Activated T-cell treated with anti-CD3 and anti-CD28 coated beads, Interleukin-2, amount 50 U/mL, for 24 hours (primary cell): ENCODE measurements at places on chromosomes 11 and 22.

- DNase-seq, result no peak
Measured at GRCh38 chr11:86755146-86755545, 45.2 kb upstream of the PRSS23 start.

DNA sequence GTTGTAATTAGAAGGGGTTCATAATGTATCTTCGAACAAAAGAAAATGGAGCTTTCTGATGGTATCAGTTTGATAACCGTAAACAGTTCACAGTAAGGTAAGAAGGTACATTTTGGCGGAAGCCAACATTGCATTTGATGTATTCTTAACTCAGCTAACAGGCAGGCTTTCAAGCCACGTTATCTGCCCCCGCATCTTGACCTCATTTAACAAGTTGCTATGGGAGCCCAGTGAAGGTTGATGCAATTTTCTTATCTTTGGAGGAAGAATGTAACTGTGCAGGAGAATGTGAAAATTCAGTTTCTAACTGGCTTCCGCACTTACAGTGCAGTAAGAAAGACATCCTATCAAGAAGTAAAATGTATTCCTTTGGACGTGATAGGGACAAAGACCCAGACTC, 110.6 kb downstream of the ETS1 start:
- no peak for DNase-seq

DNA sequence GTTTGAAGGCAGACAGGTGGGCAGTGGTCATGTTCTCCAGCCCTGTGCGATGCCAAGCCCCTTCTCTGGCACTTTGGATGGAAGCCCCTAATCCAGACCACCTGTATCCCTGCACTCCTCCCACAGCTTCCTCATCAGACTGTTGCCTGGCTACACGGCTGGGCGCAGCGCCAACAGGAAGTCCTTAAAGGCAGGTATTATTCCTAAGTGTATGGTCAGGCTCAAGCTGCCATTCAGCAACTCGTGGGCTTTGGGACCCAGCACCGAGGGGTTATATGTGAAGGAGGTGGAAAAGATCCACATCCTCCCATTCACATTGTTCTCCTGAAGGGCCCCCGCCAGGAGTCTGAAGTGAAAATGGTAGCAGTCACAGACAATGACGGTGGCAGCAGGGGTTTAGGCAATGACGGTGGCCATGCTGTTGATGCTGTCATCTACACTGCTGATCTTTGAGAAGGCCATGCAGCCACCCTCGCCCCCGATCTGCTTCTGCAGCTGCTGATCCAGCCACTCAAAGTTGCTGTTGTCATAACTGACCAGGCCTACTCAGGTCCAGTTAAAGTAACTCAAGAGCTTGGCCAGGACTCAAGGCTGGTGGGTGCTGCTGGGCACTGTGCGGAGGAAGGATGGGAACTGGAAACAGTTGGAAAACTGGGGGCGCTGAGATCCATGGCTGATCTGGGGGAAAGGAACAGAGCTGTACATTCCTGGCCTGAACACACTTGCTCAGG, 27.7 kb downstream of the OR6Q1 start:
- DNase-seq, result no peak

DNA sequence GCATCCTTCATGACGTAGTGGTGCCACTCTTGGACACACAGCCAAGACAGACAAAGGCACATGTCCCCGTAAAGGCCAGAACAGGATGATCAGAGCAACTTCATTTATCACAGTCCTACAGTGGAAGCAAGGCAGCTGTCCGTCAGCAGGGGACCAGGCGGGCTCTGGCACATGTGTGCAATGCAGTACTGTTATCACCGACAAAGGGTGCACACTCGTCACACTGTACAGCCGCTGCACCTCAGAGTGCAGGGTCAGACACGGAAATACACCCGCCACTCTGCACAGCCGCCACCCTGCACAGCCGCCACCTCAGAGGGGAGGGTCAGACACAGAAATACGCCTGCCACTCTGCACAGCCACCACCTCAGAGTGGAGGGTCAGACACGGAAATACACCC, 13.4 kb upstream of the IL17REL start:
- no peak for DNase-seq

DNA sequence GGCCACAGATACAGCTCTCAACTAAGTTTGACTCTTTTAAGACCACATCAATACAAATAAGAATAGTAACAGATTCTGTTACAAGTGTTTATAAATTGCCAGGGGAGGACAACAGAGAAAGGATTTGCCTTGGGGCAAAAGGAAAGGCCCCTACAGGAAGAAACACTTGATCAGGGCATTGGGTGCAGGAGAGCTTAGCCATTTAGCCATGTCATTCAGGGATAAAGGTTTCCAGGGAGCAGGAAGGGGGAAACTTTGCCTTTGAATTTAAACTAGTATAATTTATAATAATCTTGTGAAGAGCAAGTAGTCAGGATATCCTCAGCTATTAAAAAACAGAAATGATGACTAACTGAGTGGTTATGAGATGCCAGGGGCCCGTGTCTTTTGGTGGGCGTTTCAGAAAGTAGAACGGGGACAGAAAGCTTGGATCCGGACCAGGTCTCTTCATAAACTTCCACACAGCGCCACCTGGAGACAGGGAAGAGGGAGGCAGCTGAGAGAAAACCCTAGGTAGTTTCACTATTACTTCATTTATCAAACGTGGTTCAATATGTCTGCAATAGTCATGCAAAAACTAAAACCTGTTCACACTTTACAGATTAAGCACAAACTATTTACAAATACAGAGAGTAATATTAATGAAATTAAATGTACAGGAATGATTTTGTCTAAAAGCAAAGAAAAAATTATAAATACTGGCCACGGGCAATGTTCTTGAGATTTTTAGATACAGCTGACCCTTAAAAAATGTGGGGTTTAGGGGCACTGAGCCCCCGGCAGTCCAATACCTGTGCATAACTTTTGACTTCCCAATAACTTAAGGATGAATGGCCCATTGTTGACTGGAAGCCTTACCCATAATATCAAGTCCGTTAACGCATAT, 11.0 kb upstream of the SLC5A4 start:
- peak; percentile 71 for DNase-seq

GRCh38 chr11:35802221-35802620, 139.6 kb downstream of the TRIM44 start:
- no peak for DNase-seq

DNA sequence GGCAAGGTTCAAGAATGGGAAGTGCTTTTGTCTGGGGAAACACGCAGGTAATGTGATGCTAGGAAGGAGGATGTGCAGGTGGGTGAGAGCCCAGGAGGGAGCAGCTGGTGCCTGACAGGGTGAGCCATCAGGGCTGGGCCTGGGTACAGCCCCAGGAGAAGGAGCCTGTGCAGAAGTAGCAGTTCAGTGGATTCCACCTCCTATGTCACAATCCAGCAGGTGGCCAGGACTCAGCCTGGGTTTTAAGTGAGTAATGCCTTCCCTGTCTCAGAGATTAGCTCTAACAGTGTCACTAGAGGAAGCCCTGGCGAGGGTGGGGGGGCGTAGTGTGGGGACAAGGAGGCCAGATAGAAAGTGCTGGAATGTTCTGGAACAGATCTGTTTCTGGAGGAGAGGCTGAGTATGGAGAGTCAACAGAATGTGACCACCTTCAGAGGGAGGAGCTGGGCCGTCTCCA, 8.1 kb downstream of the RIC8A start:
- DNase-seq, result no peak

GRCh38 chr11:34929794-34930763, 13.7 kb downstream of the PDHX start:
- DNase-seq, result no peak

GRCh38 chr11:19683141-19683805, 29.4 kb upstream of the NAV2 start:
- DNase-seq, result no peak

GRCh38 chr11:47464483-47464882, 15.5 kb upstream of the RAPSN start:
- DNase-seq, result no peak

DNA sequence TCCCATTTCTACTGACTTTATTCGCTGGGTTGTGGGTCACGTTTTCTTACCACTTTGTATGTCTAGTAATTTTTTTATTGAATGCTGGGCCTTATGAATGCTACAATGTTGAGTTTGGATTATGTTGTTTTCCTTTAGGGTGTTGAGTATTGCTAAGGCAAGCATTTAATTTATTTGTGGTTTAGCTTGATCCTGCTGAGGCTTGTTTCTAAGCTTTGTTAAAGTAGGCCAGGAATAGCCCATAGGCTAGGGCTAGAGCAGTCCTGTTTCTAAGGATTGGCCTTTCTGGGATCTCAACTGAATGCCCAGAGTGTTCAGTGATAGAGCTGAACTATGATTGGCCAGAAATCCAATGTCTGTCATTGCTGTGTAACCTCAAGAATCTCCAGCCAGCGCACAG, 56.1 kb upstream of the LDLRAD3 start:
- no peak for DNase-seq

- DNase-seq, result no peak
Measured at GRCh38 chr22:43408009-43408408, 3.8 kb upstream of the MPPED1 start.

GRCh38 chr11:64626637-64627036, 35.6 kb downstream of the SLC22A12 start:
- no peak for DNase-seq

GRCh38 chr11:119832202-119832935, 103.4 kb upstream of the NECTIN1 start:
- no peak for DNase-seq

GRCh38 chr11:35097814-35098455, 41.0 kb upstream of the CD44 start:
- no peak for DNase-seq

GRCh38 chr11:2256951-2257700, 13.3 kb downstream of the ASCL2 start:
- no peak for DNase-seq

GRCh38 chr11:128171506-128171905, 415.9 kb downstream of the ETS1 start:
- DNase-seq, result no peak

- no peak for DNase-seq
Measured at GRCh38 chr11:65516135-65516968, 8.5 kb upstream of the SCYL1 start.

GRCh38 chr11:71928737-71929443, at the start of gene RNF121:
Gene RNF121 (plus strand): TSS chr11:71929046. CDS start chr11:71929062, 16 bp downstream.
- DNase-seq, result peak; percentile 97

DNA sequence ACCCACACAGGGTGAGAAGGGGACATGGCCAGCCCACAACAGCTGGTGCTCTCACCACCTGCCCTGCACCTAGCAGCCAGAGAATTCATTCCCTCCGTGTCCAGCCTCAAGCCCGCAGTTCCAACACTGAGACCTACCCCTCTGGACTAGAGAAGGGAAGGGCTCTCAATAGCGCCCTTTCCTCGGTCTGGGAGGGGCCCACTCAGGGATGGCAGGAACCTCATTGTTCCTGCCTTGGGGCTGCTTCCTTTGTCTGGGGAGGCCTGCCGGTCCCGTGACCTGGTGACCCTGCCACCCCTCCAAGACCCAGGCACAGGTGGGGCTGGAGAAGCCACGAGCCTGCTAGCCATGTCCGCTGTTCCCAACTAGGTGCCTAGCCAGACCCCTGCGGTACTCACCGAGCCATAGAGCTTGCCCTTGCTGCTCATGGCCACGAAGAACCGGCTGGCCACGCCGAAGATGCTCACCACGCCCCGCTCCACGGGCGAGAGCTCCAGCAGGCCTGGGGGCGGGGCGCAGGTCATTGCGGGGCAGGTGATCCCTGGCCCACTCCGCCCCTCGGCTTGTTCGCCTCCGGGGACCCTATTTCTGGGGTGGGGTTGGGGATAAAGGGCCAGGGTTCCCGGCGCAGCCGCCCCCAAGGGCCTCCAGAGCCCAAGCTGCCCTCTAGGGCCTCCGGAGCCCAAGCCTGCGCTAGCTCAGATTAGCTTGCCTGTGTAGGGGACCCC, 1.4 kb downstream of the FGF4 start:
- no peak for DNase-seq

- DNase-seq, result no peak
Measured at GRCh38 chr11:38323961-38324761, 1726.1 kb upstream of the RAG2 start.

GRCh38 chr11:5600374-5600851, 4.0 kb downstream of the TRIM6 start:
- DNase-seq, result peak; percentile 59

- no peak for DNase-seq
Measured at GRCh38 chr11:26410706-26411366, 78.9 kb downstream of the ANO3 start.

GRCh38 chr11:134988495-134988894, 576.5 kb upstream of the B3GAT1 start:
- DNase-seq, result no peak
